ENCODE measurements at places on chromosomes 3 and 15.

GRCh38 chr3:57978316-57978715, 29.9 kb upstream of the FLNB start:
- H3K27me3 ChIP-seq, result no peaks in the 10 kb centered on the region
- no peak overlapping the region for H3K27ac ChIP-seq
- DNase-seq, result no peak
- H3K4me1 ChIP-seq, result peaks cover 19% of the 10 kb centered on the region
- no peak overlapping the region for H3K4me3 ChIP-seq

DNA sequence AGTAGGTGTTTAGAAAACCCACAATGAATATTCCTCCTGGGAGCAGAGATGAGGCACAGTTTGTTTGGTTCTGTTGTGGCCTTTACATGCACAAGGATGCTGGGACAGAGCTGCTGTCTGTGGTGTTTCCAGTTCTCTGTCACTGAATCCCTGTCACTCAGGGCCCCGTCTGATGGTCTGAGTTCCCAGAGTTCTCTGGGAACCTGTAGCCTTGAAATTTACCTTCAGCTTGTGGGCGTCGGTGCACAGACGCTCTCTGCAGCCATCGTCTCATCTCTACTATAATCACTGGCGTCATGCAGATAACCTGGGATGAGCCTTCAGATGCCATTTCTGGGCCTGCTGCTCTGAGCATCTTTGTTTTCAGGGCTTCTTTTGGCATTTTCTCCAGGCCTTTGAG, 81.9 kb downstream of the LRRK1 start:
- no peak overlapping the region for H3K4me3 ChIP-seq
- H3K4me1 ChIP-seq, result peaks cover 5% of the 10 kb centered on the region
- H3K36me3 ChIP-seq, result no peaks in the 10 kb centered on the region
- no peak overlapping the region for H3K27ac ChIP-seq
- DNase-seq, result no peak

DNA sequence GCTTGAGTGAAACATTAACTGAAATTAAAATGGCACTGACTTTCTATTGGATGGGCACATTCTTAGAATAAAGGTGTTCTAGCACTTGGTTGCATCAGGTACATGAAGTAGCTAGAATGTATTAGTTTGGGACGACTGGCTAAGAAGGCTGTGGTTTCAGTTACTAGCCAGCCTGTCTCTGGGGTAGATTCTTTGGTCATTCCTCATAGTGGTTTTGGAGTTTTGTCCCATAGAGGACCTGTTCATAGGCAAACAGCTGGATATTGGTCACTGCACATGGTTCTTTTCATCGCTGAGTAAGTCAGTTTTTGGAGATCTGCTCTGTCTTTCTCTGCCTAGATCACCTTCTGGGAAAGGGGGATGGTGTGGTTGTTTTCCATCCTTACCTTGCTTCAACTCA, 55.3 kb downstream of the ADAMTSL3 start:
- H3K27ac ChIP-seq, result no peak overlapping the region
- H3K27me3 ChIP-seq, result no peaks in the 10 kb centered on the region
- no peak overlapping the region for H3K4me3 ChIP-seq
- DNase-seq, result no peak
- H3K36me3 ChIP-seq, result no peaks in the 10 kb centered on the region

GRCh38 chr15:74821091-74821789, 5.2 kb upstream of the CPLX3 start:
- no peak overlapping the region for H3K27ac ChIP-seq
- peaks cover 2% of the 10 kb centered on the region for H3K27me3 ChIP-seq
- no peaks in the 10 kb centered on the region for H3K36me3 ChIP-seq
- no peak overlapping the region for H3K4me3 ChIP-seq

DNA sequence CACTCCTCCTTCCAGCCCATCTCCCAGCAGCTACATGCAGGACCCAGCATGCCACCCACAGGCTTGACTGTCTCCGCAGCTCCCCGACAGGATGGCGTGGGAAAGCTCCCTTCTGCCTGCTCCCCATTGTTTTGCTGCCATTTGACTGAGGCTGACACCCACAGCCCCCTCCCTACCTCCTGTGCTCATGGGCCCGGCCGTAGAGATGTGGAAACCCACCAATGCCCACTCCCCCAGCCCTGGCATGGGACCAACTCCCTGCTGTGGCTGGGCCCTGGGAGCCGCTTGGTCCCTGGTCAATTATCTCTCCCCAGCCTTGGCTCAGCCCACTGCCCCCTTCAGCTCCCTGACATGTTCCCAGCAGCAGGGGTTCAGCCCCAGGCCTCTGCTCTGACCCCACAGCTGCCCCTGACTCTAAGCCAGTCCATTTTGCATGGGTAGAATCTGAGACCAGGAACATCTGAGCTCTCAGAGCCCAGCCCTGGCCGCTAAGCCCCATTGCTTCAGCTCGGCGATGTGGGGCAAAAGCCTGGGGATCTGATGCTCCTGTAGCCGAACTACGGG, 8.2 kb downstream of the C3orf22 start:
- H3K27ac ChIP-seq, result no peak overlapping the region
- no peak for DNase-seq
- H3K27me3 ChIP-seq, result no peaks in the 10 kb centered on the region
- peaks cover 42% of the 10 kb centered on the region for H3K4me1 ChIP-seq
- H3K36me3 ChIP-seq, result no peaks in the 10 kb centered on the region

DNA sequence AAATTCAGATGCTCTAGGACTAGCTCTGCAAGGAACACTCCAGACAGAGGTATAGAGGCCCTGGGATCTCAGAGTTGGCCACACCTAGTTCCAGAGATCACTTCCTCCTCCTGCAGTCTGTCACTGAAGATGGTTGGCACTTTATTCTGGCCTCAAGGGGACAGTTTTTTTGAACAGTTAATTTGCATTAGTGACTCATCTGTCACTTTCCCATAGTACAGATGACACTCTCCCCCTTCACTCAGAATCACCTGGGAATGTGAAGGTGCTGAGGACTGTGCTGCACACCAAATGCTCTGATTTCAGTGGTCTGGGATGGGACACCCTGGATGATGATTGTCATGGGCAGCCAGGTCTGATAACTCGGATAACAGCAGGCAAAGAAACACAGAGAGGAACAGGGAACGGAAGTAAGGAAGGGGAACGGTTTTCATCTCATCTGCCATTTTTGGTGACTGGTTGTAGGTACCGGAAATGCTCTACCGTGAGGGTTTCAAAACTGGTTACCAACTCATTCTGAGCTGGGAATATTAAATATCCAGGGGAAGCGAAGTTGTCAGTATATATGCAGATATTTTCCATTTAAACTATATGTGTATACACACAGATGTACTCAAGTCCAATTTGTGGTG, 232.5 kb upstream of the ST8SIA2 start:
- no peak for DNase-seq
- no peak overlapping the region for H3K27ac ChIP-seq
- H3K36me3 ChIP-seq, result peaks cover 2% of the 10 kb centered on the region
- H3K4me1 ChIP-seq, result no peaks in the 10 kb centered on the region
- no peak overlapping the region for H3K4me3 ChIP-seq
- no peaks in the 10 kb centered on the region for H3K27me3 ChIP-seq

GRCh38 chr15:90019611-90020010, 18.5 kb downstream of the ZNF710 start:
- H3K4me3 ChIP-seq, result no peak overlapping the region
- H3K4me1 ChIP-seq, result peaks cover 2% of the 10 kb centered on the region
- no peak overlapping the region for H3K27ac ChIP-seq
- peaks cover 12% of the 10 kb centered on the region for H3K36me3 ChIP-seq

DNA sequence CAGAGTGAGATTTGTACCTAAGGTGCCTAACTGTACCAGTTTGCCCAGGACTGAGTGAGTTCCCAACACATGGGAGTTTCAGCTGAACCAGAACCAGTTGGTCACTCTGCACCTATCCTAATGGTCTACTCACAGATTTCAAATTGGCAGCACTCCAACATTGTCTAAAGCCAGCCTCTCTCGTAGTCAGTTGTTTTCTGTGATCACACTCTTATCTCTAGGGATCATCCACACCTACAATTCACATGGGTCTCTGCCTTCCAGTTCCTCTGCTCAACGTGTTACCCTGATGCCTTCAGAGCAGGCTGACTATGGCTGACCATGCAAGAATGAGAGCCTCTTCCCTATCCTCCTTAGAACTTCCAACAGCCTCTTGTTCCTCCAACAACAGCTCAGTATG, 624.8 kb downstream of the NTRK3 start:
- DNase-seq, result no peak
- H3K27ac ChIP-seq, result no peak overlapping the region
- no peaks in the 10 kb centered on the region for H3K36me3 ChIP-seq
- no peaks in the 10 kb centered on the region for H3K27me3 ChIP-seq
- H3K4me3 ChIP-seq, result no peak overlapping the region

GRCh38 chr15:90471769-90472168, 58.0 kb upstream of the CRTC3 start:
- DNase-seq, result no peak
- H3K27ac ChIP-seq, result no peak overlapping the region
- H3K36me3 ChIP-seq, result peaks cover 12% of the 10 kb centered on the region
- H3K4me1 ChIP-seq, result no peaks in the 10 kb centered on the region
- no peaks in the 10 kb centered on the region for H3K27me3 ChIP-seq
- H3K4me3 ChIP-seq, result no peak overlapping the region

DNA sequence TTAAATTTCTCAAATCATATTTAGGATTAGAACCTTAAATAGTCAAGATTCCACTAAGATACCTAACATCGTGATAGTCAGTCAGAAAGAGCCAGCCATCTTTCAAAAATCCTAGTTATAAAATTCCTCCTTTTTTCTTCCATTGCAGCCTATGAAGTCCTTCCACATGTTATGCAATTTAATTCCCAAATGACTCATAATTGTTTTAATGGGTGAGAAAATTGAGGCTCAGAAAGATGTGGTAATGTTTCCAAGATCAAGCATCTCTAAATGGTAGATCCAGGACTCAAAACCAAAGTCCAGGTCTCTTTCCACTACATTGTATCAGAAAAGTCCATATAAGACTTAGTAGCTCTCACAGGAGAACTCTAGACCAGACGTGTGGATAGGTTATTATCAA, 9.5 kb downstream of the CFAP44 start:
- no peak for DNase-seq
- H3K27ac ChIP-seq, result no peak overlapping the region
- no peaks in the 10 kb centered on the region for H3K4me1 ChIP-seq

GRCh38 chr3:45599984-45600650, 5.6 kb downstream of the LIMD1 start:
- peak overlapping the region; percentile 6 for H3K27ac ChIP-seq
- H3K4me3 ChIP-seq, result no peak overlapping the region
- peaks cover 6% of the 10 kb centered on the region for H3K4me1 ChIP-seq
- peaks cover 27% of the 10 kb centered on the region for H3K36me3 ChIP-seq

DNA sequence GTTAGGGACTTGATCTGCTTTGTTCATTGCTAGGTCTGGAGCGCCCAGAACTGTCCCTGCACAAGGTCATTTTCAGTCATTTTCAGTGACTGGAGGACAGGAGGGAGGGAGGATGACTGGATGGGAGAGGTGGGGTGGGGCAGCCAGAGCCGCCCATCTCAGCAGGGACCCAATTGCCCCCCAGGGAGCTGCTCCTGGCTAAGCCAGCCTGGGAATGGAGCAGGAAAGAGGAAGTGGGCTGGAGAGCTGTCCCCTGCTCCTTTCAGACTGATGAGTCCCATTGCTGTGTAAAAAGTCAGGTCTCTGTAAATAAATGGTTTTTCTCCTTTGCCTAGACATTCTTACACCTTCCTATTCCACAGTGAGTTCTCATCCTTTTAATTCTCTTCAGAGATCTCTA, 98.4 kb upstream of the RAD18 start:
- no peak overlapping the region for H3K27ac ChIP-seq
- no peaks in the 10 kb centered on the region for H3K4me1 ChIP-seq
- H3K36me3 ChIP-seq, result no peaks in the 10 kb centered on the region

DNA sequence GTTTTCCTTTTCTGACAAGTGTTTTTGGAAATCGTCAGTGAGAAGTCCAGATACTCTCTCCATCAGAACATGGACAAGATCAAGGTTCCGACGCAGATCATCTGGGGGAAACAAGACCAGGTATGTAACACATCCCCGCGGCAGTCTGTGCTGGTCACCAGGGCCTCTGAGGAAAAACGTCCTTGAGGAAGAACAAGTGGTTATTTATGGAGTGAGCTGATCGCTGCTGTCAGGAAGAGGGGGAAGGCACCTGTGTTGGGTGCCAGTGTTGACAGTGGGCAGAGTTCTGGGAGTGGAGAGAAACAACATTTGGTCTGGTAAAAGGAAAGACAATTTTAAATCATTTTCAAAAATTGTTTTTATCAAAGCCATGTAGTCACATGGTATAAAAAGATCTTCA, 20.7 kb upstream of the RPP14 start:
- DNase-seq, result no peak
- H3K36me3 ChIP-seq, result peaks cover 3% of the 10 kb centered on the region
- H3K4me1 ChIP-seq, result no peaks in the 10 kb centered on the region
- H3K27me3 ChIP-seq, result no peaks in the 10 kb centered on the region
- no peak overlapping the region for H3K27ac ChIP-seq
- no peak overlapping the region for H3K4me3 ChIP-seq

- no peak overlapping the region for H3K27ac ChIP-seq
- peaks cover 43% of the 10 kb centered on the region for H3K27me3 ChIP-seq
- H3K4me3 ChIP-seq, result no peak overlapping the region
Measured at GRCh38 chr3:55477306-55478303, 9.5 kb downstream of the WNT5A start.

DNA sequence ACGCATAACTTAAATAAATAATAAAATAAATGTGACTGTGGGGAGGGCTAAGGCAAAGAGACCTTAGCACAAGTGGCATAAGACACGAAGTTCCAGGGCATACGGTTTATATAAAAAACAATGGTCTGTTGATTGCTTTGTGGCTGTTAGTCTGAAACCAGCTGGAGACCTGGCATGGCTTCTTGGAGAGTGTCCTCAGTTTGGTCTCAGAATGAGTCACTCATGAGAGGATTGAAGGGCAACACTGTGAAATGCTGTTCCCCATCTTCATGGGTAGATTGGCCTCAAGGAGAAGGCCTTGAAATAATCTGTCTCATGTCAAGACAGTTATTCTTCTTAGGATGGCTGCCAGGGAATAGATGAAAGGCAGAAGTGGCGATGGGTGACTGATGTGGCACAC, 62.2 kb downstream of the SOX2 start:
- no peaks in the 10 kb centered on the region for H3K27me3 ChIP-seq
- H3K4me3 ChIP-seq, result no peak overlapping the region
- no peak for DNase-seq
- H3K36me3 ChIP-seq, result no peaks in the 10 kb centered on the region
- H3K27ac ChIP-seq, result no peak overlapping the region

DNA sequence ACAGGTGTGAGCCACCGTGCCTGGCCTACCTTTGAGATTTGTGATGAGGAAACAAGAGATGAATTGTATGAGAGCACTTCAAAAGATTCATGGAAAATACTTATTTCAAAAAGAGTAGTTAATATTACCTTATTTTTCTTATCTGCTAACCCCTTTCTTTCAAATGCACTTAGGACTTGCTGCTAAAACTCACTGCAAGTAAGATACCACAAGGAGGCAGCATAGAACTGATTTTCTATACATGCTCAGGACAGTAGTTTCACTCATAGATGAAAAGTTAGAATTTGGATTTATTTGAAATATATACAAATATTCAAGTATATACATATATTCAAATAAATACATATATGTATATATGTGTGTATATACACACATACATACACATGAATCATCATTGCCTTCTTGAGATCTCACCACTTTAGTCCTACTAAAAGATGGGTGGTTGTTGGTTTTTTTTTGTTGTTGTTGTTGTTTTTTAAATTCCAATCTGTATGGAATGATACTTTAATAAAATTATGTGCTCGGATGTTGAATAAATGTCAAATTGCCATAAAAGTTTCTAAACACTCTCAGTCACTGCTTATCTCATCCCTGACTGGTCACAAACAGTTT, 2.4 kb downstream of the CCNDBP1 start:
- no peaks in the 10 kb centered on the region for H3K27me3 ChIP-seq
- no peak overlapping the region for H3K4me3 ChIP-seq
- no peak overlapping the region for H3K27ac ChIP-seq
- H3K4me1 ChIP-seq, result peaks cover 6% of the 10 kb centered on the region
- H3K36me3 ChIP-seq, result peaks cover 37% of the 10 kb centered on the region

- H3K27ac ChIP-seq, result no peak overlapping the region
- H3K36me3 ChIP-seq, result no peaks in the 10 kb centered on the region
- H3K27me3 ChIP-seq, result no peaks in the 10 kb centered on the region
- no peaks in the 10 kb centered on the region for H3K4me1 ChIP-seq
- DNase-seq, result no peak
Measured at GRCh38 chr15:71713191-71713809, 97.1 kb upstream of the NR2E3 start.

Measured in common myeloid progenitor, CD34-positive (primary cell).